Stimulated activated CD4-positive, alpha-beta T cell treated with anti-CD3 and anti-CD28 coated beads, Interleukin-4, amount 100 ng/mL, for 24 hours (primary cell): ENCODE measurements at places on chromosomes 3 and 15.
A peak's percentile ranks its signal among the peaks of the same experiment; 100 is the strongest.

- DNase-seq, result no peak
Measured at GRCh38 chr3:23444386-23444785, 241.3 kb downstream of the UBE2E2 start.

DNA sequence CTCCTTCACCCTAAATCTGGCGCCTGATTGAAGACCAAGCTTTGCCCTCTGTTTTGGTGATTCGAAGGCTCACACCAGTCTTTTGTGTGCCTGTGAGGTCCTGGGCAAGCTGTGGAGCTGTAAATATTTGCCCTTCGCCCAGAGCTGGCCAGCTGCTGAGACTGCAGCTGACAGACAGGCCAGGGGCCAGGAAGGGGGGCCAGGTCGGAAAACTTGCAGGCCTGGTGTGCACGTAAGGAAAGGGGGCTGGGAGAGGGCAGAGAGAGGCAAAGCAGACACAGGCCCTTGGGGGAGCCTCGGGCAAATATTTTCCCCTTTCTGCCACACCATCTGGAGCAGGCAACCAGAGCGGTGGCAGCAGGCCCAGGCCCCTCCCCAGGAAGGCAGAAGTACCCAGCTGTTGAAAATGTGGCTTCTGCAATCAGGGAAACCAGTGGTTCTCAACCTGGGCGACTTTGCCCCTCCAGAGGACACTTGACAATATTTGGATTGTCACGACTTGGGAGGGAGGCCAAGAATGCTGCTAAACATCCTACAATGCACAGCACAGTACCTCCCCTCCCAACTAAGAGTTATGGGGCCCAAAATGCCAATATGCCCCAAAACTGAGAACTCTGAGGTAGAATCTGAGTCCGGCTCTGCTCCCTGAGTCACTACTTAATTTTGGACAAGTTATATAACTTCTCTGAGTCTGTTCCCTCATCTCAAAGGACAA lies 2.5 kb downstream of the PDZRN3 start:
- DNase-seq, result no peak

- DNase-seq, result no peak
Measured at GRCh38 chr15:22966321-22967083, 13.7 kb downstream of the CYFIP1 start.

GRCh38 chr3:171831936-171832335 lies 11.2 kb upstream of the TMEM212 start:
- no peak for DNase-seq

DNA sequence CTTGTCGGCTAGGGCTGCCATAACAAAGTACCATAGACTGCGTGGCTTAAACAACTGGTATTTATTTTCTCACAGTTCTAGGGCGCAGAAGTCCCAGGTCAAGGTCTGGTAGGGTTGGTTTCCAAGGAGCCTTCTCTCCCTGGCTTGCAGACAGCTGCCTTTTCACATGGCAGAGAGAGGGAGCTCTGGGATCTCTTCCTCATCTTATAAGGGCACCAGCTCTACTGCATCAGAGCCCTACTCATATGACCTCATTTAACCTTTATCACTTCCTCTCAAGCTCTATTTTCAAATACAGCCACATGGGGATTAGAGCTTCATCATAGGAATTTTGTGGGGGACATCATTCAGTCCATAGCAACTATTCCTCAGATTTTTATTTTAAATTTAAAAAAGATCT lies 17.6 kb upstream of the PAQR9 start:
- DNase-seq, result no peak

DNA sequence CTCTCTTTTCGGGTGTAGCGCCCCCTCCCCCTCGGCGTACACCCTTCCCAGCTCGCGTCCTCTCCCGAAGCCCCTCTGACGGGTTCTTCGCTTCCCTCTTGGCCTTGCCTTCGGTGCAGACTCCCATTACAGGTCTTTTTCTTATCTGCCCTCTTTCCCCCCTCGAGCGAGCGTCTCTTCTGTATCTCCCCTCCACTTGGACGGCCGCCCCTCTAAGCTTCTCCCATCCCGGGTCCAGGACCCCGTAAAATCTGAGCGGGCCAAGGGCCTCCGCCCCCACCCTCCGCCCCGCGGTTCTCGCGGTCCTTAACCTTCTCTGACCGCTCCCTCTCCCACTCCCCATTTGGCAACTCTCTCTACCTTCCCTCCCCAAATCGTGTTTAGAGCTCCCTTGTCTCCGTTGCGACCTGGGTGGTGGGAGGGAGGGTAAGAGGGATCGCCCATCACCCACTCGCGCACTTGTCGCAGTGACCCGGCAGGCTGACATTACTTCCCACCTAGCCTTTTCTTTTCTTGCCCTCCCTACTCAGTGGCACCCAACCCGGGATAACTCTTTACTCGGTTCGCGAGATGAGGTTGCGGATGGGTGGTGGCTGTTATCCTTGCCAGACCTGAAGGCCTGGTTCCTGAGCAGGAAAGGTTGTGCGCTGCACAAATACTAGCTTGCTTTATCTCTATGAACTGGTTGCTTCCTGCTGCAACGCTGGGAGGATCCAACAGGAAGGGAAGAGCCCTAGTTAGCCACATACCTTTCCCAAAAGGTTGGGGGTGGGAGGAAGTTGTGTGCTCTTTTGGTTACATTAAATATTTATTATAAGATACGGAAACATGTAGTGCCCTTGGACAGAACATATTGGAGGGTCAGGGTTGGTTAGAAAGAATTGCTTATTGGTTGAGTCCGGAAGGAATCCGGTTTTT lies 922 bp downstream of the RAB11A start:
- peak; percentile 30 for DNase-seq

GRCh38 chr3:47503033-47503432 lies 10.5 kb downstream of the ELP6 start:
- DNase-seq, result no peak

DNA sequence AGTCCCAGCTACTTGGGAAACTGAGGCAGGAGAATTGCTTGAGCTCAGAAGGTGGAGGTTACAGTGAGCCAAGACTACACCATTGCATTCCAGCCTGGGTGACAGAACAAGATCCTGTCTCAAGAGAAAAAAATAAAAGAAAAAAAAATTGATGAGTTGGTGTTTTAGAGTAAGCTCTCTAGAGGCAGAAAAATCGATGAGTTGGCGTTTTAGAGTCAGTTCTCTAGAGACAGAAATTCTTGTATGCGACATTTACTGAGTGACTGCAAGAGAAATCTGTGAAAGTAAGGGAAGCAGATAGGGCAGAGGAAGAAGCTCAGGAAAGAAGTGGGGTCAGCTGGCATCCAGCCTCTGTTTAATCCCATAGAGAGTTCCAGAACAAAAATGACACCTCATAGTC lies 298.7 kb upstream of the ARRDC4 start:
- no peak for DNase-seq

DNA sequence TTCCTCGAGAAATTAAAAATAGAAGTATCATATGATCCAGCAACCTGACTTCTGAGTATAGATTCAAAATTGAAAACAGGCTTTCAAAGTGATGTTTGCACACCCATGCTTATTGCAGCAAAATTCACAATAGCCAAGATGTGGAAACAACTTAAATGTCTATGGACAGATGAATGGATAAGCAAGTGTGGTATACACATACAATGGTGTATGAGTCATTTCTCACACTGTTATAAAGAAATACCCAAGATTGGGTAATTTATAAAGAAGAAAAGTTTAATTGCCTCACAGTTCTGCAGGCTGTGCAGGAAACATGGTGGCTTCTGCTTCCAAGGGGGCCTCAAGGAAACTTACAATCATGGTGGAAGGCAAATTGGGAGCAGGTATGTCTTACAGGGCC lies 100.8 kb downstream of the KLF13 start:
- no peak for DNase-seq

DNA sequence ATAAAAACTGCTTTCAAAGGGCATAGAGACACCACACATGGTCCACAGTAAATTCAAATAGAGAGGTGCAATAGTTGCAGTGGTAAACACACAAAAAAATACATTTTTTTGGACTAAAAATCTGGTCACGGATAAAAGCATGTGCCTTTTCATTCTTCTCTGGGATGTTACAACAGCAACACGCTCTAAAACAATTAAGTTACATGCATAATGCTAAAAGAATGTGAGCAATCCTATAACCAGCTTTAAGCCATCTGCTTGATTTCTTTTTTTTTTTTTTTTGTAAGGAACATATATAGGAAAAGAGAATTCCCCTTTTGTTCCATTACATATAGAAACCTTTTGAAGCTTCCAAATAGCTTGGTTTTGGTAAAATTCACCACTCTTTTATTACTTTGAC lies 20.0 kb downstream of the WNT5A start:
- no peak for DNase-seq

- no peak for DNase-seq
Measured at GRCh38 chr15:100310041-100310405, 31.8 kb downstream of the ADAMTS17 start.

GRCh38 chr3:181756645-181757297 lies 45.0 kb downstream of the SOX2 start:
- DNase-seq, result no peak

GRCh38 chr3:192597506-192597905 lies 129.8 kb downstream of the FGF12 start:
- DNase-seq, result no peak

- no peak for DNase-seq
Measured at GRCh38 chr3:184602372-184603150, 41.0 kb downstream of the EPHB3 start.

DNA sequence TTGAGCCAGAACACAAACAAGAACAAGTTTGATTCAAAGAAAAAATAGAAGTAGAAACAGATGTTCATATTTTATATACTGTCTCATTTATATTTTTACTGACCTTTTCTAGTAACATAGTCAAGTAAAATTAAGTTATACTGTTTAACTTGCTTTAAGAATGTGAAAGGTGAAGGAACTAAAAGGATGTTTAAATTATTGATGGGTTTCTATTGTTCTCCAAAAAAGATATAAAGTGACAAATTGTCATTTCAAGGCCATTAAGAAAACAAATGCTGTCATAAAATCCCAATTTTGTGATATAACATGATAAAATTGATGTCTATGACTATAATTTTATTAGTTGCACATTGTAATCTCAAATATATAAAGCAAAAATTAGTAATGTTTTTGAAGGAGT lies 7.3 kb downstream of the GPR149 start:
- no peak for DNase-seq

- DNase-seq, result no peak
Measured at GRCh38 chr3:111669926-111670630, 74.9 kb upstream of the ZBED2 start.

- DNase-seq, result no peak
Measured at GRCh38 chr15:51266656-51267050, 71.7 kb downstream of the CYP19A1 start.

DNA sequence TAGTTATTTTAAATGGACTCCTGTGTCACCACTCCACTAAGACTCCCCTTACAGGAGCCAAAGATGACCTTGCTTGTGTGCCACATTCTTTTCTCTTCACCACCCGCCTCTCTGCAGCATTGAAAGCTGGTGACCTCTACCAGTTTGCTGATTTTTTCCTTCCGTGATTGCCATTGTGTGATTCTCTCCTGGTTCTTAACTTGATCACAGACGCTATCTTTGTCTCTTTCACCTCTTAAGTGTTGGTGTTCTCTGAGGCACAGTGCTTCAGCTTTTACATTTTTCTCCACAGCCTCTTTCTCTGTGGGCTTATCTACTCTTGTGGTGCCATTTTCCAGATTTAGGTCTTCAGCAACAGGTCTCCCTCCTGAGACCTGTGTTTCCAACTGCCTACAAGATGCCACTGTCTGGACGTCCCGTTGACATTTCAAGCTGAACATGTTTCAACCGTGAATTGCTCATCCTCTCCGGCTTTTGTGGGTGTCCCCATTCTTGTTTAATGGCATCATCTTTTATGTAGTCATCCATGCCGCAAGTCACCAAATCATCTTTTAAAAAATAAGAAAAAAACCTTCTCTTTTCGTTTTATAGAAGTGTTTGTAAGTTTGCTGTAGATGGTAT lies 26.5 kb downstream of the IQGAP1 start:
- DNase-seq, result peak; percentile 47

GRCh38 chr15:25437777-25438600 lies 835 bp downstream of the UBE3A start:
- DNase-seq, result peak; percentile 51

DNA sequence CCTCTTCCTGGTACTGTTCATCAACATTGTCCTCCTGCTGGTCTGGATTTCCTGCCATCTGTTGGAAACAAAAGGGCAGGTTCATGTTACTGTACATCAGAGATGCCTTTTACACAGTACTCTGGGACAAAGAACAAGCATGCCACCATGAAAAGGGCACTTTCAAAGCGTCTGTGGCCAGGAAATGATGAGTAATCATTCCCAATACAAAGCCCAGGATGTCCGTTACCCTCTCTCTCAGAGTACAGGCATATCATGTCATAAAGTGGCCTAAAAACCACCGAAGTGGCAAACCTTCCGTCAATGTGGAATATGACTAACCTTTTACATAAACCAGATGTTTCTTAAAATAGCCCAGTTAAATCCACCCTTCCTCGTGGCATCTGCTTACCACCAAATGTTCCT lies 71.2 kb downstream of the GOLIM4 start:
- no peak for DNase-seq
